T-helper 2 cell (primary cell): ENCODE measurements at places on chromosomes 13 and 19.

DNA sequence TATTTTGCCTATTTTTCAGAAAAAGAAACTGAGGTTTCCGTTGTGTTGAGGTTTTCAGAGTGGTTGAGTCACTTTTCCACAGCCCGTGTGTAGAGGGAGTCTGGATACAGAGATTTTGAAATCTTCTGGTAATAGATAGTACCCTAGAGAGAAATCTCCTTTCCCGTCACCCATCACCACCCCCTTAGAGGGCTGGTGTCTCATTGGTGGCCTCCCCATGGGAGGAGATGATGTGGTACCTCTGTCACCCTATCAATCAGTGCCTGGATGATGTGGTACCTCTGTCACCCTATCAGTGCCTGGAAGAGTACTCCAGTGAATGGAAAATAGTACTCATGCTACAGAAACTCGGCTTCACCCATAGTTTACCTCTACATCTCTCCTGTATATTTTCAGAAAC, 42.2 kb upstream of the SERP2 start:
- no peak for DNase-seq

DNA sequence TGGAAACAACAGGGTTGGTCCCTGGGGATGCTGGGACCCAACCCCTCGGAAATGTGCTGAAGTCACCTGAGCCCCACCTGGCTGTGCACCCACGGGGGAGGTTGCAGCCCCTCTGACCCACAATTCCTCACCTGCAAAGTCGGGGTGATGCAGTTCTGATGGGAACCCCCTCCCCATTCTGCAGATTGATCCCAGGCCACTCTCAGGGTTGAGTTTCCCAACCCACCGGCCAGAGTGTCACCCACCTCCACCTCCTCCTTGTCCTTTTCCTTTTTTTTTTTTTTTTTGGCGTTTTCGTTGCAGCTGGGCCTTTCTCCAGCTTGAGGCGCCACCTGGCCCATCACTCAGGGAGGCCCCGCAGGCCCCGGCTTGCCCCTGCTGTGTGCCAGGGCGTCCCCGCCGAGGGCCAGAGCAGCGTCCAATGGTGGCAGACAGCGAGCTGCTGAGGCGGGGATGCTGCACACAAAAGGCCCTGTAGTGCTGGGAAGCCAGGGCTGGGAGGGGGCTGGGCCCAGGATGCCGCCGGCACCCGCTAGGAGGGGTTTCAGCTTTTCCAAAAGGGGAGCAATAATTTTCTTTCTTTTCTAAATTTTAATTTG, 4.6 kb downstream of the PIK3R2 start:
- no peak for DNase-seq

GRCh38 chr19:6739390-6739882, at the start of gene TRIP10:
Gene TRIP10 (plus strand): TSS chr19:6739680. CDS start chr19:6739762, 82 bp downstream.
- peak; percentile 72 for DNase-seq

GRCh38 chr13:19967621-19968020, 9.1 kb downstream of the ZMYM2 start:
- no peak for DNase-seq

DNA sequence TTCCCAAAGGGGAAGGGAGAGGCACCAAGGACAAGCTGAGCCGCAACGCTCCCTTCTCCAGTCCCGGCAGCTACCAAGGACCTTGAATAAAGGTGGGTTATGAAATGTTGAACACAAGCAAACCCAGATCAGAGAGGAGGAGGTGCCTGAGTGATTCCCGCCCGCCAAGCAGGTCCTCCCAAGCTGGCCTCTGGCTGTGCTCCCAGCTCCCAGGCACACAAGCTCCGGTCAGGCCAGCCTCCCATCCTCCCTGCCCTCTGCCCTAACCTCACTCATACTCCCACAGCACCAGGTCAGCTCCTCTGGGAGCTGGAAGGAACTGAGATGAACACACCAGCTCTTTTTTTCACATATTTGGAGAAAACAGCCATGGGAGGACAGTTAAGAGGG, 3.7 kb downstream of the NAPA start:
- DNase-seq: no peak
